T-helper 22 cell (primary cell): ENCODE measurements at places on chromosomes 16 and 17.

GRCh38 chr16:66935314-66936011, at the start of gene CES2:
Gene CES2, plus strand, starts transcription at chr16:66935516. Its CDS starts 120 bp downstream, at chr16:66935636.
- DNase-seq = no peak

DNA sequence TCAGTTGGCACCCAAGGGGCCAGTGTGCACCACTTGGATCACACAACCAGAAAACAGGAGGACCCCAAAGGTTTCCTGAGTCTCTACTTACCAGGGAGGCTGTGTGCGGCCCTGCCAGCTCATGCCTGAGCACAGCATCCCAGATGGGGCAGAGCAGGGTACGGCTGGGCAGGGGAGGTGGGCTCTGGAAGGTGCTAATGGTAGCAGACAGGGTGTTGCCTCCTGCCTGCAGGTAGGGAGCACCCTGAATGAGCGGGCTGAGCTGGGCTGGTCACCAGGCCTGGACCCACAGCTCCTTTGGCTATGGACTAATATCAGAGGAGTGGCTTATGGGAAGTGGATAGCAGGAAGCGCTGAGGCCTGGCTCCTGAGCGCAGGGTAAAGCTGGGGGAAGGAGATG, 14.6 kb downstream of the RECQL5 start:
- DNase-seq = no peak

DNA sequence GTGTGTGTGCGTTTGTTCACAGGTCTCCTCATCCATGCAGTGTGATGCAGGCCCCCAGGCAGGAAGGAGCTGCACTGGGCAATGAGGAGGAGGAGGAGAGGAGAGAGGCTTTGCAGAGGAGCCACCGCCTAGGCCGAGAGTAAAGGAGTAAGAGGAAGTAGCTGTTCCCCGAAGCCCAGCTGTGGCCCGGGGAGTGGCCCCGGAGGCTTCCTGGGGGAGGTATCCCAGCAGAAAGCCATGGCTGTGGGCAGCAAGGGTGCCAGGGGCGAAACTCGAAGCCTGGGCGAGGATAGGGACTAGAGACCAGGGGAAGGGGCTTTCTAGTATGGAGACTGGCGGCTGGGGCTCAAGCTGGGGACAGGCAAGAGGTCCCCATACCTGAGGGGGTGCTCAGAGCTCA, 12.2 kb downstream of the C16orf95 start:
- DNase-seq = no peak

DNA sequence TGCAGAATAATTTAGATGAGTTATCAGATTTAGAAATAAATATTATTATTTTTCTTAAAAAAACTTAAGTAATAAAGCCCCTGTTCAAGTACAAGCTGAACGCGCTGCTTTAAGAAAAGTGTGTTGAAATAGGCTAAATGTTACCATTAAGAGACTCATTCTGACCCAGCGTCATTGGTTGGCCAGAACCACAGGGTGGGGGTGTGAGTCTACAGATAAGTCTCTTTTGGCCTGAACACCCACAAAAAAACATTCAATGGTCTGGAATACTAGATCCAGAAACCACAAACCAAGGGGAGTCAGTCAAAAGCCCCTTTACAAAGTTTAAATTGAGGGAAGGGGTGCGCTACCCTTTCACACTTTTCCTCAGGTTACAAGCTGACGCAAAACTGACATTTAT, 776.1 kb downstream of the KCNJ2 start:
- DNase-seq = no peak

GRCh38 chr17:73347351-73347750, 35.5 kb upstream of the CDC42EP4 start:
- no peak for DNase-seq
